ENCODE measurements at places on chromosomes 16 and 17.

DNA sequence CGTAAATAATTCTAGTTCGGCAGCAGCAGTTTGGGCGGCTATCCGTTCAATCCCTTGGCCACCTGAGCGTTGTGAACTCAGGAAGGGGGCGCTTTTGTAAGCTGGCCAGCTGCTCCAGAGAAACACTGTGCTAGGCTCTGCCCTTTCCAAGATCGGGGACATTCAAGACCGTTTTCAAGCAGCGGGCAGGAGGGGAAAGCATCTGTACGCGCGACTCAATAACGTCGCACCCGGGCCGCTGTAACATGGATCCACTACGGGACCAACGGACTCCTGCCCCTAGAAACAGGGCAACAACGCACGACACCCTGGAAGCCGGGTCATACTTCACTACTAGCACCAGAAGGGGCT is 463 bp downstream of the TOP2A start:
- DNase-seq, result no peak

- DNase-seq, result no peak
Observed at GRCh38 chr16:2586241-2586640, 48.4 kb downstream of the PDPK1 start.

DNA sequence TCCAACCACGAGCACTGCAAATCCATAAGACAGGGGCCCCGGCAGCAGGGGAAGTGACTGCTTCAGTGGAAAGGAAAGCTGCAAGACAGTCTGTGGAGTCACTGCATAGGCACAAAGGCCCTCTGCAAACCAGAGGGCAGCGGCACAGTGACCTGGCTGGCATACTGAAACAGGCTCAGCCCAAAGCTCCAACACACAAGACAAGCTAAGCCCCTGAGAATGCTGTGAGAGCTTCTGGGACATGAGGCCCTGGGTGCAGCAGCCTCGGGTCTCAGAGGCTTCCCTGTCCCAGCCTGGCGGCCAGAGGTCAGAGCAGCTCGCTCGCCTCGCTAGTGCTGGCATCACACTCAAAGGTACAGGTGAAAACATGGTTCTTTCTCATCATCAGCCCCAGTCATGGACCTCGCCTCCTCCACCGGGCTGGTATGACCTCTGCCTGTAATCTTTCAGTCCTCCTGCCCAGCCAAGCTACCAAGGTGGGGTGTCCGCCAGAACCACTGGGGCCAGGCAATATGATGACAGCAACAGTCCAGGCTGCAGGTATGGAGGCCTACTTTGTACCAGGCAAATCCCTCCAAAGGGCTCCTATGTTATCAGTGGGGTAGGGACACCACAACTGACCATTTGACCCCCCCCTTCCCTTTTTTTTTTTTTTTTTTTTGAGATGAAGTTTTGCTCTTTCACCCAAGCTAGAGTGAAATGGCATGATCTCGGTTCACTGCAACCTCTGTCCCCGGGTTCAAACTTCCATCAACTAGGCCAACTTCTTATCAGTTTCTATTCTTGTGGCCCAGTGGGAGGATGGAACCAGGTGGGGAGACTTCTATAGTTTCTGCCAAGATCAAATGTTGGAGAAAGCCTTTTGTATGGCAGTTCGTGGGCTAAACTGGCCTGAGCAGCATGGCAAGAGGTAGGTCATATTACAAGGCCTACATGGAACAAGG is 19.2 kb downstream of the ST3GAL2 start:
- DNase-seq, result no peak

DNA sequence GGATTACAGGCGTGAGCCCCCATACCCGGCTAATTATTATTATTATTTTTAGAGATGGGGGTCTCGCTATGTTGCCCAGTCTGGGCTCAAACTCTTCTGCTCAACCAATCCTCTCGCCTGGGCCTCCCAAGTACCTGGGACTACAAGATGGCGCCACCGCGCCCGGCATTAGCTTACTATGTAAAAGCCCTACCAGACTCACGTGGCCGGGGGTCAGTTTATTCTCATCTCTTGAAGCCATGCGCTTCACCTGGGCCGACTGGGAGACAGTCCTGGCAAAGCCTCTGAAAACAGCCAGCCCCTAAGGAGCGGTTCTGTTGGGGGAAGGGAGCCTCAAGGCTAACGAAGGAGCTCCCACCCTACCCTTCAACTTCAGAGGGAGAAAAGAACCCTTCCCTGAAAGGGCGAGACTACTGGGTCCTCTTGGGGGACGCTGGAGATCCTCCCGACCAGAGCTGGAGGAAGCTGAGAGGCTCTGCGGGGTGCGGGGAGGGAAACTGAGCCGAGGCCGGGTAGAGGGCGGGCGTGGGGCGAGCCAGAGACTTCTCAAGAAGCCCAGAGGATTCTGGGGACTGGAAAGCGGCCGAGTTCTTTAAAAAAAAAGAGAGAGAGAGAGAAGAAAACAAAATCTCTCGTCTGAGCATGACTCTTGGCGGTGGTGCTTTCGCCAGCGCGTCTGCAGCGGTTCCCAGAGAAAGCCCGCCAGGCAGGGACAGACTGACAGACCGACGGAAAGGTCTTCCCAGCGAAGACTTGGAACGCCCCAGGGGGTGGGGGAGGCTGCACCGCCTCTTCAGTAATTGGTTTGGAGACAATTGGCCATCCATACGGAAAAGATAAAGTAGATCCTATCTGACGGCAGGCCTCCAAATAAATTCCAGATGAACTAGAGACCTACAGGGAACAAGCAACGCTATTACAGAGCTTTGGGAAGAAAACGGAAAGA is 5.6 kb upstream of the TUBG2 start:
- DNase-seq, result no peak

GRCh38 chr16:70679671-70680494 is 6.0 kb downstream of the MTSS2 start:
- DNase-seq, result no peak

DNA sequence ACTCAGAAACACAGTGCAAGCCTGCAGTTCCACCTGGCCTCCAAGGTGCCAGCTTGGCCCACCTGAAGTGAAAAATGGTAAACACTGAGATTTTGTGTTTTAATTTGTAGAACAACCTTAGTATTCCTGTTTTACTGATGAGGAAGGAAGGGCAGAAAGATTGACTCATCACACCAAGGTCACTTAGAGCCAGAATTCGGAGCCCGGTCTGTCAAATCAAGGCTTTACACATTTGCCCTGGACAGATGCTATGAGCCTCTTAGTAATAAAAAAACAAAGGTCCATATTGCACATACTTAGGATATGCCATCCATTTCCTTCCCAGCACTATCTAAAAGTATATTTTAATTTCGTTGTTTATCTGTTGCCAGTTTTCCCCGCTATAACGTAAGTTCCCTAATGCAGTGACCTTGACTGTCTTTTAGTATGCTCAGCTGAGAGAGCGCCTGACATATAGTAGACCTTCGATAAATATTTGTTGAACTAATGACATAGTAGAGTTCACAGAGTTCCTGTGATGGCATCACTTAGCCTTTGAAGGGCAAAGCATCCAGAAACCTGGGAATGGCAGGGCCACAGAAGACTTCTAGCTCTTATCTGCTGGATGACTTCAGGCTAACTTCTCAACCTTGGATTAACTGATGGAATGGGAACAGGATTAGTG is 7.2 kb upstream of the TBKBP1 start:
- DNase-seq, result no peak

DNA sequence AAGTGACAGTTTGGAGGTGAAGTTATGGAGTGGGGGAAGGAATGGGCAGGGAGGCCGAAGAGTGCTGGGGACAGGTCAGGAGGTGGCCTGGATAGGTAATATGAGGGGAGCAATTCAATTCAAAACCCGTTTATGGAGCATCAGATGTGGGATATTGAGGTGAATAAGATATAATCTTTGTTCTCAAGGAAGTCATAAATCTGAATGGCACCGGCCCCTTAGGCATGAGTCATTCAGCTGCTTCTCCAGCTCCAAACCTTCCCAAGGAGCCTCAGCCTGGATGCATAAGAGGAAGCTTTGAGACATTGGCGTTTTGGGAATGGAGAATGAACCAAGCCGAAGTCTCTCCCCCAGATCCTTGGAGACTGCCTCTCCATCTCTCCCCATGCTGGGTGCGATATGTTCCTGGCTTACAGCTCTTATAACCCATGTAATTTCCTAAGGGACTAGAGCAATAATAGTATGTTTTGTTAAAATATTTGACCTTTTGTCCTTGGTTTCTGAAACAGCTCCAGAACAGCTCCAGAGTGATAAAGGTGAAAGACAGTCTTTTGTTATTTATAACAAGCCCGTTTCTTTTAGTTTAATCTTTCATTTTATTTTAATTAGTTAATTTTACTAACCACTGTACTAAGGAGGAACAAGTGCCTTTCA is 1.7 kb downstream of the TUBG2 start:
- DNase-seq, result no peak

- DNase-seq, result peak; percentile 43
Observed at GRCh38 chr17:77107506-77108433, 33.0 kb upstream of the SEC14L1 start.

DNA sequence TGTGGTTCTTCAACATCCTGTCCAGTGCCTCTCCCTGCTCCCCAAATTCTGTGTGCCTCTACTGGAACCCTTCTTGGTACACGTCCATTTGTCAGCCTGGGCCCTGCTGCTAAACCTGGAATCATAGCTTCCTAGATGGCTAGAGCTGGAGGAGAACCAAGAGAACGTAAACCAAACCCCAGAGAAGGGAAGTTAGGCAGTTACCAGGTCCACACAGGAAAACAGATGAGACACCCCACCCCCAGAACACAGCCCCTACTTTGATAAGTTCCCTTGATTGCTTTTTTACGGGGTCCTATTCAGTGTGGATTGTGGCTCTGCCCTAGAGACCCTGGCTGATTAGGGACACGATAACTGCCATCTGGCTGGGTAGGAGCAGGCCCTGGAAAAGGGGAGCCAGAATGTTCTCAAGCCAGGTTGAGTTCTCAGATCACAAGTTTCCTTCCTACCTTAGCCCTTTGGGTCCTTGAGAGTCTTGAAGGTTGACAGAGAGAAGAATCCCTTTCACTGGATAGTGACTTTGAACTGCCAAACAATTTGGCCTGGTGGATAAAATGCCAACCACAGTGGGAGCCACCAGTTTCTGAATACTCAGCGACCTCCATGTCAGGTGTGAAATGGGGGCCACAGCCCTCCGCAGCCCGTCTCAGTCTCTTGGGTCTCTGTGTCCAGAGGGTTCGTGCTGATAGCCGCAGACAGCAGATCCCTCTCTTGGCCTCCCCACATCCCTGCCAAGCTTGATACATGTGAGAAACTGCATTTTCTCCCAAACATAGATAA is 7.9 kb downstream of the TBX4 start:
- no peak for DNase-seq

- DNase-seq, result no peak
Observed at GRCh38 chr16:85657267-85657650, 31.5 kb downstream of the GINS2 start.

GRCh38 chr16:73526011-73526804 is 478.3 kb upstream of the ZFHX3 start:
- no peak for DNase-seq

DNA sequence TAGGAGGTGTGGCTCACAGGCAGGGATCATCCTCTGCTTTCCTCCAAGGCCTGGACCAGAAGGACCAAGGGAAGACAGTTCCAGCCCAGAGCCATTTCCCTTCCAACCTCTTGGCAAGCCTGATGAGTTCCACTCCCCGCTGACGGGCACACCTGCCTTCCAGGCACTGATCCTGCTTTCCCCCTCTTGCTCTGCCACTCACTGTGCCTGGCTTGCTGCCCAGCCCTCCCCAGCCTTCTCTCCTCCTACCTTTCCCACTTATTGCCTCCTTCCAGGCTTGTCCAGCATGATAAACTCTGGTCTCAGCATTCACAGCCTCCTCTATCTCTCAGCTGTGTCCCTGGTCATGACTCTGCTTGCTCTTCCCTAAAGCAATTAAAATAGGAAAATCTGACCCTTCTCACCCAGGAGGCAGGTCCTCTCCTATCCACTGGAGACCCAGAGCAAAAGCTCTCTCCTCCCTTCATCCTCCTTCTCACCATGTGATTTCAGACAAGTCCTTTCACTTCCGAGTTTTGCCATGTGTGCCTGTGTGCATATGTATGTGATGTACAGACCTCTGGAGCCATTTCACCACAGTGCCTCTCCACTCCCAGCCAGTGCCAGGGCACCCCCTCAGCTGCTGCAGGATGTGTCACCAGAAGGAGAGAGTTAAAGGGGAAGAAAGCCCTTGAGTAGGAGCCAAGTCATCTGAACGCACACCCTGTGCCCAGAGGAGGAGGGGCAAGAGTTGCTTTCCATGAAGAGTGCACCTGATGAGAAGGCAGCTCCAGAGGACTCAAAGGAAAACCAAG is 13.4 kb upstream of the TMEM170A start:
- DNase-seq, result no peak

DNA sequence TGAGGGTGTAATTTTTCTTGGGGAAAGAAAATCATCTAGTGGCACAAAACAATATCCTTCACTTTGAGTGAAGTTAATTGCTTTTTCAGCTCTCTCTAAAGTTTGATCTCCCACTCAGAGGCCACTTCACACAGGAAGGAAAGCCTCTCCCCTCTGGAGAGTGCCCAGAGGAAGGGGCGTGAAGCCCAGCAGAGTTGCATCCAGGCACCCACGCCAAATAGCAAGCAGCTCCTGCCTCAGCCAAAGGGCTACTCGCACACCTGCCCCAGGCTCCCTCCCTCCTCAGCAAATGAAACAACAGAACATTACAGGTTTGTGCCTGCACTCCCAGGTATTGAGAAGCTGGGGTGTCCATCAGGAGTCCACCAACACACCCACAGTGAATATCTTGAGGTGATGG is 183.0 kb upstream of the RPL38 start:
- no peak for DNase-seq

- no peak for DNase-seq
Observed at GRCh38 chr17:81402530-81402941, 7.3 kb downstream of the BAHCC1 start.

GRCh38 chr17:37062021-37062420 is 113.3 kb downstream of the AATF start:
- no peak for DNase-seq

DNA sequence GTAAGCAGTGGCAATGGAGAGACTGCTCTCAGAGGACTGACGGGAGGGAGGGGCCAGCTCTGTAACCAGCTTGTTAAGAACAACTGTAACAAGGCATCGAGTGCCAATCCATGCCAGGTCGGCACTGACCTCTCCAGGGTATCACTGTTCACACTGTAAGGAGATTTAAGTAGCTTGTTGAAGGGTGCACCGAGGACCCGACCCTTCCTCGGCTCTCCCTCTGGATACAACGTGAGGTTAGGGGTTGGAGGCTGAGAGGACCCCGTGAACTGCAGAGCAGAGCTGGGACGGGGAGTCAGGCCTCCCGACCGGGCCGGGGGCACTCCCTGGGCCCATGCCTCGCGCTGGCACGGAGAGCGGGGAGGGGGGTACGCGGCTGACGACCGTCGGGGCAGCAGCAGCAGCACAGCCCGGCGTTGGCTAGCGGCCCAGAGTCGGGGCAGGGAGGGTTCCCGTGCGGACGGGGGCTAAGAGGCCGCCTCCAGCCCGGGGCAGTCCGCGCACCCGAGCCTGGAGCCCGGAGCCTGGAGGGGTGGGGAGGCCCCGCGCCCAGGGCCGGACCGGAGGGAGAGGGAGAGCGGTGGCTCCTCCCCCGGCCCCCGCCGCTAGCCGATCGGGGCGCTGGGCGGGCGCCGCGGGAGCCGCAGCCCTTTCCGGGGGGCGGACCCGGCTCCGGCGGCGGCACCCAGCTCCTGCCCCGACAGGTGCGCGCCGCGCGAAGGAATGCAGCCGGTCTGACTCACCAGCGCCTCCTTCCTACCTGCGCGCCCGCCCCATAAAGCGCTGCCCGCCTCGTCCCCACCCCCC is at the start of gene ITGB4:
Gene ITGB4 (plus strand): TSS at position 804 of the 807 bp plus-strand sequence. CDS start 3,245 bp downstream, outside the sequence.
- peak; percentile 41 for DNase-seq
